ENCODE measurements at places on chromosomes 7 and 10. TPM values are rescaled to one million over a fixed set of nuclear protein-coding genes. Genes with fewer than 3 reads are reported as not detected.

The OSBPL3 gene
- 0.70 TPM for total RNA-seq

The ITIH5 gene
- 0.46 TPM for total RNA-seq

DNA sequence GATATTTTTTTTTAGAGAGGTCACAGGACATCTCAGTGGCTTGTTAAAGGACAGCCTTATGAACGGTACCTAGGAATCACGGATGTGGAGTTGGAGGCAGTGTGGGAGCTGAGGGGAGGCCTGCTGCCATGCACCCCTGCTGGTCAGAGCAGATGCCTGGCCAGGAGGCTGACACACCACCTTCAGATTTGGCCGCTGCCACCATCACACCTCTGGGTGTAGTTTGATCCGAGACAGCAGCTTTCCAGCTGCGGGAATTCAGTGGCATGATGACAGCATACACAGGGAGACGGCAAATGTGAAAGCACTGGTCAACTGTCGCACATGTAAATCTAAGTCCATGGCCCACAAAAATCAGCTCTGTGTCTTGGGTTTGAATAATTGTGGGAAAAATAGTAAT lies 285.4 kb downstream of the ADARB2 start:
- H3K4me1 ChIP-seq: no peaks in the 10 kb centered on the region
- no peaks in the 10 kb centered on the region for H3K36me3 ChIP-seq
- no peak overlapping the region for H3K27ac ChIP-seq
- no peak for DNase-seq
- H3K4me3 ChIP-seq: no peak overlapping the region

DNA sequence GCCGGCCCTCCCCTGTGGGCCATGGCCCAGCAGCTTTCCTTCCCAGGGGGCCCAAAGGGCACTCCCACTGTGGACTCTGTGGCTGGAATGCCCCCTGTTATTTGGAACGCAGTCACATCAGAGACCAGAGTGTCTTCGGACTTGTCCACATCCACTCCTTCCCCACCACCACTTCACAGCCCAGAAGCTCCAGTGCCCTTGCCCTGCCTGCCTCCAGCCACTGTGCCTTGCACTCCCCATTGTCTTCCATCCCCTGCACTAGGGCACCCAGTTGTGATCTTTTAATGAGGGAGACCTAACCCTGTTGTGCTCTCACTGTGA lies 19.4 kb downstream of the INSIG1 start:
- DNase-seq: no peak
- H3K27me3 ChIP-seq: no peaks in the 10 kb centered on the region
- H3K27ac ChIP-seq: no peak overlapping the region
- H3K36me3 ChIP-seq: no peaks in the 10 kb centered on the region
- no peaks in the 10 kb centered on the region for H3K4me1 ChIP-seq
- H3K4me3 ChIP-seq: no peak overlapping the region

DNA sequence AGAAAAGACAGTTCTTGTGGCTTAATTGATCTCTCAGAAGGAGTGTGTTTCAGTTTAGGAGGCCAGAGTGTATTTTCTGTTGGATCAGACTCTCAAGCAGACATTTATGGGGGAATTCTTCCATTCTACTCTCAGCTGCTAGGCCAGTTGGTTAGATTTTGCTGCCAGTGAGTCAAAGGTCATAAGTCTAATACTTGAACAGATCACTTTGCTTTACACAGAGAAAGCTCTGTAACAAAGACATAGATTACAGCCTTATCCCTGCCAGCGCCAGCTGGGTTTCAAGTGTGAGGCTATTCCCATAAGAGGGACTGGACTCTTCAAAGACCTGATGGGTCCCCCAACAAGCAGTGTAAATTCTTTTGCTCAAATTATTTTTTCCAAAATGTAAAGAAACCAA lies 145.6 kb upstream of the SEMA3C start:
- H3K4me1 ChIP-seq: no peaks in the 10 kb centered on the region
- no peaks in the 10 kb centered on the region for H3K36me3 ChIP-seq
- no peak overlapping the region for H3K27ac ChIP-seq
- no peak for DNase-seq
- H3K4me3 ChIP-seq: no peak overlapping the region
- H3K27me3 ChIP-seq: no peaks in the 10 kb centered on the region

- no peak for DNase-seq
- no peak overlapping the region for H3K27ac ChIP-seq
- no peaks in the 10 kb centered on the region for H3K36me3 ChIP-seq
- no peak overlapping the region for H3K4me3 ChIP-seq
- no peaks in the 10 kb centered on the region for H3K4me1 ChIP-seq
Observed at GRCh38 chr7:29167721-29168120, 21.4 kb upstream of the CPVL start.

GRCh38 chr10:119055472-119055871 lies 25.1 kb downstream of the EIF3A start:
- no peaks in the 10 kb centered on the region for H3K4me1 ChIP-seq
- H3K27me3 ChIP-seq: no peaks in the 10 kb centered on the region
- H3K36me3 ChIP-seq: peaks cover 91% of the 10 kb centered on the region
- H3K4me3 ChIP-seq: no peak overlapping the region
- H3K27ac ChIP-seq: no peak overlapping the region
- no peak for DNase-seq

- peaks cover 2% of the 10 kb centered on the region for H3K4me1 ChIP-seq
- H3K27ac ChIP-seq: peak within 1 kb of the TSS; percentile 89
- DNase-seq: peak; percentile 98
- no peaks in the 10 kb centered on the region for H3K36me3 ChIP-seq
- H3K4me3 ChIP-seq: peak within 1 kb of the TSS; percentile 83
Observed at GRCh38 chr7:23105644-23106056, at the start of gene KLHL7. Gene KLHL7 (plus strand): TSS chr7:23105785. CDS start chr7:23106027, 242 bp downstream.

DNA sequence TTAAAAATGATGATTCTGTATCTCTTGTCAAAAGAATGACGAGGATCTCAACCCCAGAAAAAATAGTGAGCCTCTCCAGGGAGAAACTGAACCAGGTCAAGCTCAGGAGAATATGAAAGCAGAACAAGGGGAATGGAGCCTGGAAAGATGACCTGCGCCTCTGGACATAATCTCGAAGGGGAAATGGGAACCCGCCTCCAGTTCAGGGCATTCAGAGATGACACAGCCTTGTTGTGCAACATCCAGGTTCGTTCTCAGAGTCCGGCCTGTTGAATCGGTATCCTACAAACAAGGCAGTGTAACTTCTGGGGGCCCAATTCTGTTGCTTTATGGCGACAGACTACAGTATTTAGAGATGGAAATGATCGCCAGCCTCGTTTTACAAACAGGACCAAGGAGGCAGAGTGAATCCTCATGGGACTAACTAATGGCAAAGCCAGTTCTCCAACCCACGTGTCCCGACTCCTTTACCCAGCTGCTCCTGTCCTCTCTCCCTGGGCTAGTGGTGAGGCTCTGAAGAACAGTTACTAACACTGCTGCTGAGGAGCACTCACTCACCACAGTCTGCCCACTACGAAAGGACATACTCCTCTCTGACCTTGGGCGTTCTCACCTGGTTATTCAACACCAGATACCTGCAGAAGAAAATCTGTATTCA lies 67.6 kb downstream of the JAZF1 start:
- no peaks in the 10 kb centered on the region for H3K4me1 ChIP-seq
- H3K27ac ChIP-seq: no peak overlapping the region
- DNase-seq: no peak

- H3K27me3 ChIP-seq: no peaks in the 10 kb centered on the region
- H3K27ac ChIP-seq: no peak overlapping the region
- DNase-seq: no peak
- H3K4me1 ChIP-seq: no peaks in the 10 kb centered on the region
Observed at GRCh38 chr10:71267508-71268240, 51.4 kb upstream of the SLC29A3 start.

DNA sequence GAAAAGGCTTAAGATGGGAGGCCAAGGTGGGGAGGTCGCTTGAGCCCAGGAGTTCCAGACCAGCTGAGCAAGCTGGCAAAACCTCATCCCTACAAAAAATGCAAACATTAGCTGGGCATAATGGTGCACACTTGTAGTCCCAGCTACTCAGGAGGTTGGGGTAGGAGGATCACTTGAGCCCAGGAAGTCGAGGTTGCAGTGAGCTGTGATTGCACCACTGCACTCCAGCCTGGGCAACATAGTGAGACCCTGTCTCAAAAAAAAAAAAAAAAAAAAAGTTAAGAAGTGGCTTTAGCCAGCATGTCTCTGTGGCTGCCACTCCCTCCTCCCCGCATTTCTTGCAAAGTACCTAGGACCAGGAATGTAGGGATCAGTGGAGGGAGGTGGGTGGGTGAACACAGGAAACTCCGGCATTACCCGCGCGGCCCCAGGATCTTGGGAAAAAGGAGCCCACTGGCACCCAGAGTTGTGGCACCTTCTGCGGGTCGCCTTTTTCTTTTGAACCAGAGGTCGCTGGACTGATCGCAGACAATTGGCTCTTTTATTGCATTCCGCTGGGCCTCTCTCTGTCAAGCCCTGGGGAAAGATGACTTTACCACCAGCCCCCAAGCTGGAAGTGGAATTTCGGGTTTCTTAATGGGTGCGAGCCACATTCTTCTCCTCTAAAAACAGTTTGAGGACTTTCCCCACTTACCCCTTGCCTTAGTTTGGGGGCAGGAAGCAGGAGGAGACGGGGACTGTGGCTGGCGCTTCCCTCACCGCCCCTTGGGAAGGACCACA lies 3.5 kb downstream of the VGF start:
- no peaks in the 10 kb centered on the region for H3K4me1 ChIP-seq
- peaks cover 19% of the 10 kb centered on the region for H3K27me3 ChIP-seq

DNA sequence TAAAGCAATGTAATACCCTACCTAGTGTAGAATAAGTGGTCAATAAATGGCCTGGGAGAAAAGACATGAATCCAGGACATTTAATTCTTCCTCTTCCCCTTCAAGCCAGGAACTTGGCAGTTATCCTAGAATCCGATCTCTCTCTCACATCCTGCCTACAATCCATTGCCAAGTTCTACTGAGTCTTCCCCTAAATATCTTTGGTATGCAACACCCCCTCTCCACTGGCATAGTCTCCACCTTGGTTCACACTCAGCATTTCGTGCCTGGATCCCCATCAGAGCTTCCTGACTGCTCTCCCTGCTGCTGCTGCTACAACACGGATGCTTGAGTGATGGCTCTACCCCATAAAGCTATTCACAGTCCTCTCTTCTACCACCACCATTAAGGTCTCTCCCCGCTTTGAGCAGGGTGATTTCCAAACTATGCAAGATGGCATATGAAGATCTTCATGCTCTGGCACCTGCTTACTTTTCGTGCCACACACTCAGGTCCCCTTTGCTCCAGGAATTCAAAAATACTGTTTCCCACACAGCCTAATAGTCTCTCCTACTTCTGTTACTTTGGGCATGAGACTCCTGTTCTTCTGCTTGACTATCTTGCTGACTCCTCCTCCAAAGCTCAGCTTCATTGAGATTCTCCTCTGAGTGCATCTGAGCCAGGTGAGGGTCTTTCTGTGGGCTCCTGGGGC lies 4.8 kb downstream of the ANK3 start:
- H3K36me3 ChIP-seq: no peaks in the 10 kb centered on the region
- H3K4me3 ChIP-seq: no peak overlapping the region
- DNase-seq: no peak
- H3K4me1 ChIP-seq: no peaks in the 10 kb centered on the region
